ENCODE measurements at places on chromosomes 16 and 17.

DNA sequence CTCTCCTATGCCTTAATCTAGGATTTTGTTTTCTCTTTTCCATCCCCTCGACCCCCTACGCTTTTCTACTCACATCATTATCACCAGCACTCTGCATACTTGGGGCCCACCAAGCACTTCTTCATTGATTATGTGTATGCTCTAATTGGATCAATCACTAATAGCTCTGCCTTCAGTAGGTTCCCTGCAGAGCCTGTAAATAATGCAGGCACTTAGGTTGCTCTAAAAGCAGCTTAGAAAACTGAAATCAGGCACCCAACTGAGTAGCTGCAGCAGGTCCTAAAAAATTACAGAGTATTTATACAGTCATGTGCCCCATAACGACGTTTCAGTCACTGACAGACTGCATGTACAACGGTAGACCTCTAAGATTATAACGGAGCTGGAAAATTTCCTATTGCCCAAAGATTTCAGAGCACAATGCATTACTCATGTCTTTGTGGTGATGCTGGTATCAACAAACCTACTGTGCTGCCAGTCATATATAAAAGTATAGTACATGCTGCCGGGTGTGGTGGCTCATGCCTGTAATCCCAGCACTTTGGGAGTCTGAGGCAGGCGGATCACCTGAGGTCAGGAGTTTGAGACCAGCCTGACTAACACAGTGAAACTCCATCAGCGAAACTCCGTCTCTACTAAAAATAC, 280.4 kb downstream of the HS3ST3B1 start:
- DNase-seq = no peak

DNA sequence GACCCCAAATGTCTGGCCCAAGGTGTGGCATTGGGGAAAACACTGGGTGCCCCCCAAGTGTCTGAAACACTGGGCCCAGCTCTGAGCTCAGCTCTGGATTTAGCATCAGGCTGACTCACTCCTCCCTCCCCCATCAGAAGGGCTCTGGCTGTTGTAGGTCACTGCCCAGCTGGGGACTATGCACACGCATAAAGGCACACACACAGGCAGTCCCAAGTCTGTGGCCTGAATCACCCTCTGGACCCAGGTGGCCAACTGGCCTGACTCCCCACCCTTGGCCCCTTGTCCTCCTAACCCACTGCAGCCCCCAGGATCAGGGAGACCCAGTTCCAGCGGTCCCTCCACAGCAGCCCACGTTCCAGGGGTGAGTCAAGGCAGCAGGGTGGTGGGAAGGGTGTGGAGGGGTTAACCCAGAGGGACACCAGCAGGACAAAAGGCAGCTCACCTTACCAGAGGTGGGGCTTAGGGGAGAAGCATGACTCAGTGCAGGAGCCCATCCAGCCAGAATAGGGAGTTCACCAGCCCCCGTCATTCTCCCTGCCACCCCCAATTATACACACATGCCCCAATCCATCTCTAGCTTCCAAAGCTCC, 47.0 kb downstream of the MYO18A start:
- DNase-seq = no peak

DNA sequence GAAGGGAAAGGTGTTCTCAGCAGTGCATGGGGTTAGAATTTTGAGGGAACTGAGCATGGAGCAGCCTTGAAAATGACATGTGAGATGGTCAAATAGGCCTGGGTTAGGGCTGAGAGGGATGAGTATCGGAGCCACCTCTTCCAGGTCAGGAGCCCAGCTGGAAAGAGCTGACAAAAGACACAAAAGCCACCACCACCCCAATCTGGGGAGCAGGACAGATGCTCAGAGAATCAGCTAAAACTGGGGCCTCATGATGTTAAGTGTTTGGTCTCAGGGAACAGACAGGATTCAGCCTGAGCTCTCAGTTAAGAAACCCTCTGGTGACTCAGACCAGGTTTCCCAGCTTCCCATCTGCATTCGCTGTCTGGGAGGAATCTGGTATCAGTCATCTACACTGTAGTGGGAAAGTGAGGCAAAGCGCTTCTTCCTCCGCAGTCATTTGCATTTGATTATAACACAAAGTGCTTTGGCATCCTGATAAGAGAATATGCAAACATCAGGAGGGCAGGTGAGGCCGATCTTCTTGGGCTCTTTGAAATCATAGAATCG, 2.6 kb downstream of the WNT9B start:
- DNase-seq = no peak

DNA sequence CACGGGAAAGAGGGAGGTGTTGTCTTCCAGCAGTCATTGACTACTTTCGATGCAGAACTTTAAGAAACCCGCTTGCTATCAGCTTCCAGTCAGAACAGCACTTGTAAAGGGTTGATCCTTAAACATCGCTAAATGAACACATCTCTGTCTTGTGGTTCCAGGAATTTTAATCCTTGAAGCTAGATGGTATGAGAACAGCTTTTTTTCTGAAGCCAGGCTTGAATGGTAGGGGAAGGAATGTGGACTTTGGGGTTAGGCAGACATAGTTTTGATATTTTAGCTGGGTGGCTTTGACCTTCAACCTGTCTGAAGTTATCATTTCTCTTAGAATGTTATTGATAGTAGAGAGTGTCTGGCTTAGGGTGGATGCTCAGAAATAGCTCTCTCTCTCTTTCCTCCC, 81.1 kb downstream of the RGS9 start:
- DNase-seq = no peak

DNA sequence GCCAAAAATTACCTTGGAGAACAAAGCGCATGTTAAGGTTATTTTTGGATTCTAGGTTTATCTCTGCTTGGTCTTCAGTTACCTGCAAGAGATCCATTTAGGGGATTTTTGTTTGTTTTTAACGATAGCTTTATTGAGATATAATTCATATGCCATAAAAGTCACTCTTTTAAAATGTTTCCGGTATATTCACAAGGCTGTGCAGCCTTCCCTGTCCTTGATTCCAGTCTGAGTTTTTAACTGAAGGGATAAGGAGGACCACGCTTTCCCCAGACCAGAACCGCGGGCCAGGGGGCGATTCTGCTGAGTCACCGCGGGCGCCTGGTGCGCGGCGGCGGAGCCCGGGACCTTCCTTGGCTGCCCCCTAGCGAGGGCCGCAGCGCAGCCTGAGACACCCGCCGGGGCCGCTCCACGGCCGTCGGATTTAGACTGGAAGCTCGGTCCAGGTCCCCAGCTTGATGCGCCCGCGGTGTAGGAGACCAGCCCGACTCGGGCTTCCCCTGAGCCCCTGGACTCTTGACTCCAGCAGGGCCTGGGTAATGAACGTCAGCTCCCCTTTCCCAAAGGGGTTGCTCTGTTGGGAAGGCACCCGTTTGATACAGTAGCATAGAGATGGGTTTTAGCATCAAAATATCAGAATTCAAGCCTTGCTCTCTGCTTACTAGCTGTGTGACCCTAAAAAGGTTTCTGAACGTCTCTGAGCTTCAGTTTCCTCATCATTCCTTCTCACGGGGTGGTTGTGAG, 50.0 kb upstream of the STH start:
- DNase-seq = peak; percentile 65

GRCh38 chr16:4166821-4167220, 50.6 kb upstream of the ADCY9 start:
- DNase-seq = no peak

GRCh38 chr16:11202260-11203091, 53.5 kb downstream of the SOCS1 start:
- no peak for DNase-seq

- no peak for DNase-seq
These were observed 6.0 kb upstream of the DCXR start for GRCh38 chr17:82043507-82043906.

DNA sequence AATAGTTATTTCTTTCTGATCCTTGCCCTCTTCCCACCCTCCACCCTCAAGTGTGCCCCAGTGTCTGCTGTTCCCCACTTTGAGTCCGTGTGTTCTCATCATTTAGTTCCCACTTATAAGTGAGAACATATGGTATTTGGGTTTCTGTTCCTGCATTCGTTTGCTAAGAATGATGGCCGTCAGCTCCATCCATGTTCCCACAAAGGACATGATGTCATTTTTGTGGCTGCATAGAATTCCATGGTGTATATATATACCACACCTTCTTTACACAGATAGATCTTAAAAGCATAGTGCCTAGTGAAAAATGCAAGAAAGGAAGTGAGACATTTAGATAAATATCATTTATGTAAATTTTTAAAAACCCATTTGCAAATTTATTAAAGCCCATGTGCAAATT, 33.1 kb downstream of the HS3ST2 start:
- no peak for DNase-seq

- DNase-seq = no peak
These were observed 72.4 kb downstream of the RPH3AL start for GRCh38 chr17:280216-280615.

GRCh38 chr16:84754353-84754856, 54.6 kb downstream of the USP10 start:
- no peak for DNase-seq

Data from activated B cell treated with CpG ODN at 0.5 μM for 24 hours (primary cell).